ENCODE measurements at places on chromosomes 13 and 19. TPM values are rescaled to one million over a fixed set of nuclear protein-coding genes. Genes with fewer than 3 reads are reported as not detected.
A peak's percentile ranks its signal among the peaks of the same experiment; 100 is the strongest.

The PCSK4 gene
- total RNA-seq: 0.58 TPM

The ZNF850 gene
- 28.6 TPM for total RNA-seq

The POSTN gene
- total RNA-seq: not detected

The SIGLEC5 gene
- not detected for total RNA-seq

The FCAR gene
- not detected for total RNA-seq

The NLRP5 gene
- not detected for total RNA-seq

DNA sequence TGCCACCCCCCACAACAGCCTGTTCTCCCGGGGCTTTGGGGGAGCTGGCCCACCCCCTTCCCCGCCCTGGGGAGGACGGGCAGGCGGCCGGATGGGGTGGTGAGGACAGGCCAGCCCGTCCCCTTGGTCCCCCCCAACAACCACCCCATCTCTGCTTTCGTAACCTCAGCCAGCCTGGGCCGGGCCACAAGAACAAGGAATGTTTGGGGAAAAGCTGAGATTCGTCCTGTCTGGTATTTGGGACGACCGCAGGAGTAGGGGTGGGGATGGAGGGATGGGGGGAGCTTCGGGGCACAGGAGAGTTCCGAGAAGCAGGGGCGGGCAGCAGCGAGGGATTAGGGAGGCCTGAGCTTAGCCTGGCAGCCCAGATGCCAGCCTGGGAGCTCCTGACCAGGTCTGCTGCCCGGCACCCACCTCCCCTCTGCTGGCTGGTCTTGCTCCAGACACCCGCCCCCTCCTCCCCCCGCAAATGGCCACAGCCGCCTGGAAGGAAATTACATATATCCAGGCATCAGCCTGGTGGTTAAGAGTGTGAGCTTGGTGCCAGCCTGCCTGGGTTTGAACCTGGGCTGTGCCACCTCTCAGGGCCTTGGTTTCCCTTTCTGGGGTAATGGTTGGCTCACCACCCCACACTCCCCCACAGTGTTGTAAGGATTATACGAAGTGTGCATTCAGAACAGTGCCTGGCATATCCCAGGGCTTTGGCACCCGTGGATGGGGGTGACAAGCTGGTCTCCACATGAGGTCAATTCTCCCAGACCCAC, at the start of gene PODNL1:
Gene PODNL1 (minus strand): TSS at position 117 of the 764 bp plus-strand sequence. CDS start 236 bp downstream, outside the sequence.
- peak within 1 kb of the TSS; percentile 31 for H3K4me3 ChIP-seq
- no peaks in the 10 kb centered on the region for H3K36me3 ChIP-seq
- H3K4me1 ChIP-seq: no peaks in the 10 kb centered on the region

DNA sequence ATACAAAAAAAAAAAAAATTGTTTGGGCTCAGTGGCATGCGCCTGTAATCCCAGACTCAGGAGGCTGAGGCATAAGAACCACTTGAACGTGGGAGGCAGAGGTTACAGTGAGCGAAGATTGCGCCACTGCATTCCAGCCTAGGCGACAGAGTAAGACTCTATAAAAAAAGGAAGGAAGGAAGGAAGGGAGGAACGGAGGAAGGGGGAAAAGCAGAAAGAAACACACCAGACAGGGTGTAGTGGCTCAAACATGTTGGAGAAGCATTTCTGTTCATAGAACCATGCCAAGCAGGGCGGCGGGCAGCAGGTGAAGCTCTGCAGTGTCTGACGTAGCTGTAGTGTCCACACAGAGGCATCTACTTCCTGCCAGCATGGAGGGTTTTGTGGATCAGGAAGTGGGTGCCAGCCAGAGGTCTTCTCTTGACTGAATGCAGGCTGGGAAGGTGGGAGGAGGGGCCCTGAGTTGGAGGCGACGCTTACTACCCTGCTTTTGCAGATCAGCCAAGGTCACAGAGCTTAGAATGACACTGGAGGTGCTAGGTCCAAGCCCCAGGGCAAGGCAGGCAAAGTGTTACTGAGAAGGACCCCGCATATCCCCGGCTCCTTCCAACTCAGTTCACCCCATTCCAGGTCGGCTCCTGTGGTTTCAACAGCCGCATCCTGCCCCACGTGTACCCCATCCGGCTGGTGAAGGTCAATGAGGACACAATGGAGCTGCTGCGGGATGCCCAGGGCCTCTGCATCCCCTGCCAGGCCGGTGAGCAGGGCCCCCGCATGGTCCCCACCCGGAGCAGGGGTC, 11.6 kb upstream of the PGLS start:
- no peak overlapping the region for H3K4me3 ChIP-seq
- H3K4me1 ChIP-seq: peaks cover 9% of the 10 kb centered on the region
- H3K27me3 ChIP-seq: no peaks in the 10 kb centered on the region

- peak overlapping the region; percentile 11 for H3K4me3 ChIP-seq
- H3K4me1 ChIP-seq: peaks cover 59% of the 10 kb centered on the region
- H3K27me3 ChIP-seq: no peaks in the 10 kb centered on the region
- H3K27ac ChIP-seq: peak overlapping the region; percentile 95
Observed at GRCh38 chr13:35781036-35782000, 304.8 kb upstream of the MAB21L1 start.

GRCh38 chr19:33275933-33276619, 26.3 kb downstream of the CEBPA start:
- H3K4me1 ChIP-seq: peaks cover 34% of the 10 kb centered on the region
- H3K4me3 ChIP-seq: no peak overlapping the region
- no peak overlapping the region for H3K27ac ChIP-seq
- no peaks in the 10 kb centered on the region for H3K27me3 ChIP-seq
- no peaks in the 10 kb centered on the region for H3K36me3 ChIP-seq
- no peak for DNase-seq

DNA sequence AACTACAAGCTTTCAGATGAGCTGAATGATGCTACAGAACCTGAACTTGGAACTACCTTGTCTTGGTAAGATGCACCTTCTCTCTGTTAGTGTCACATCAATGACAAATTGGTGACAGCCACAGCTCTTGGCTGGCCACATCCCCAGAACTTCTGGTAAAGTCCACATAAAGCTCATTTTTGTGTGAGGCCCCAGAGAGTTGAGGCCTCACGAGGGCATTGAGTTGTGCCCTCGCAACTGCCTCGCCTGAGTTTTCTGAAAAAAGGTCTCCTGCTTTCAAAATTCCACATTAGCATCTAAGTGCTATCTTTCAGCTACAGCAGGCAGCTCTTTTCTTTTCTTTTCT, 42.6 kb downstream of the MRPL57 start:
- no peaks in the 10 kb centered on the region for H3K27me3 ChIP-seq
- no peak for DNase-seq
- H3K4me1 ChIP-seq: no peaks in the 10 kb centered on the region
- no peak overlapping the region for H3K27ac ChIP-seq

DNA sequence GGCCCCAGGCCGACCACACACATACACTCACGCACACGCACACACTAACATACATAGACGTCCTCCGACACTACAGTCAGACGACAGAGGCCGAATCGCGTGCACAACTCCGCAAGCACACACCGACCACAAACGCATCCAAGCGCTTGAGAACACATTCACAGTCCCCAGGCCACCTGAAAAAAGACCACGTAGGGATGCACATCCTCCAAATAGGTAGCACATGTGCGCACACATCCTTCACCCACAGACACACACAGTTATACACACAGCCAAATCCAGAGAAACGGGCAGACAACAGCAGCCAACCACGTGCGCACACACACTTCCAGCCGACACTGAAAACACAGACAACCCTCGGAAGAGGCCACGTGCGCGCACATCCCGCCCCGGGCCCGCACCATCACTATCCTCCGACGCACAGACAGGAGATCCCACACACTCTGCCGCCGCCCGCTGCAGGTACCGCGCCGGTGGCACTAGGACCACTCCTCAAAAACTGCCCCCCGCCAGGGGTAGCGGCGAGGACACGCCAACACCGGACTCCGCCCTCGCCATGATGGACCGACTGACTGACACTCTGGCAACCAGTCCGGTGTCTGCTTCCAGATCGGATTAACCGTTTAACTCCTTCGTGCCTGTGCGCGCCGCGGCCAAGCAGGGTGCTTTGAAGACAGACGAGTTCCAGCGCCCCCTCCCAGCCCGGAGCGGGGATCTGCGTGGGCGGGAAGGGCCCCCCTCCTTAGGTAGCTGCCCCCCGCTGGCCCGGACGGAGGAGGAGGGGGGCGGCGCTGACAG, 493 bp upstream of the PDE4A start:
- H3K27me3 ChIP-seq: no peaks in the 10 kb centered on the region
- H3K4me1 ChIP-seq: peaks cover 17% of the 10 kb centered on the region
- H3K27ac ChIP-seq: peak overlapping the region; percentile 1
- DNase-seq: peak; percentile 94
- peak overlapping the region; percentile 64 for H3K4me3 ChIP-seq

GRCh38 chr13:31631071-31631470, 108.3 kb upstream of the RXFP2 start:
- no peaks in the 10 kb centered on the region for H3K4me1 ChIP-seq
- H3K27me3 ChIP-seq: no peaks in the 10 kb centered on the region
- H3K4me3 ChIP-seq: no peak overlapping the region
- no peak overlapping the region for H3K27ac ChIP-seq
- no peaks in the 10 kb centered on the region for H3K36me3 ChIP-seq
- no peak for DNase-seq

- no peak overlapping the region for H3K27ac ChIP-seq
- no peaks in the 10 kb centered on the region for H3K27me3 ChIP-seq
- no peak overlapping the region for H3K4me3 ChIP-seq
- no peak for DNase-seq
- H3K36me3 ChIP-seq: peaks cover 4% of the 10 kb centered on the region
Observed at GRCh38 chr19:14160017-14160703, 23.8 kb upstream of the ASF1B start.

GRCh38 chr13:75906315-75906714, 270.2 kb downstream of the LMO7 start:
- no peaks in the 10 kb centered on the region for H3K4me1 ChIP-seq
- no peaks in the 10 kb centered on the region for H3K36me3 ChIP-seq
- DNase-seq: no peak

GRCh38 chr13:74128156-74128767, 5.9 kb downstream of the KLF12 start:
- no peaks in the 10 kb centered on the region for H3K27me3 ChIP-seq
- peaks cover 13% of the 10 kb centered on the region for H3K4me1 ChIP-seq
- H3K36me3 ChIP-seq: no peaks in the 10 kb centered on the region
- no peak for DNase-seq
- H3K4me3 ChIP-seq: no peak overlapping the region

DNA sequence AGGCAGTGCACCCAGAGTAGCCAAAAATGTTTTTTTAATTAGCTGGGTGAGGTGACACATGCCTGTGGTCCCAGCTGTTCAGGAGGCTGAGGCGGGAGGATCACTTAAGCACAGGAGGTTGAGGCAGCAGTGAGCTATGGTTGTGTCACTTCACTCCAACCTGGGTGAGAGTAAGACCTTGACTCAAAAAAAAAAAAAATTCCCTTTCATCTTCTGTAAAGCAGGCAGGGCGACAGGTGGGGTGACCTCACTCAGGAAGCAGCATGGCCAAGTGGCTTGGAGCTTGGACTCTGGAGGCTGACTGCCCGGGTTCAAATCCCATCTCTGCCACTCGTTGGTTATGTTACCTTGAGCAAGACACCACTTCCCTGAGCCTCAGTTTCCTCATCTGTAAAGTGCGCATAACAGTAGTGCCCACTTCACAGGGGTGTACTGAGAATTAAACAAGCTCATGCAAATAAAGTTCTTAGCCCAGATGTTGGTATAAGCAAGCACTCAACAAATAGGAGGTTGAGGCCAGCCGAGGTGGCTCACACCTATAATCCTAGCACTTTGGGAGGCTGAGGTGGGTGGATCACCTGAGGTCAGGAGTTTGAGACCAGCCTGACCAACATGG, 48.3 kb downstream of the MAP4K1 start:
- no peaks in the 10 kb centered on the region for H3K27me3 ChIP-seq
- H3K4me3 ChIP-seq: no peak overlapping the region
- H3K36me3 ChIP-seq: peaks cover 12% of the 10 kb centered on the region
- H3K27ac ChIP-seq: no peak overlapping the region
- DNase-seq: no peak

DNA sequence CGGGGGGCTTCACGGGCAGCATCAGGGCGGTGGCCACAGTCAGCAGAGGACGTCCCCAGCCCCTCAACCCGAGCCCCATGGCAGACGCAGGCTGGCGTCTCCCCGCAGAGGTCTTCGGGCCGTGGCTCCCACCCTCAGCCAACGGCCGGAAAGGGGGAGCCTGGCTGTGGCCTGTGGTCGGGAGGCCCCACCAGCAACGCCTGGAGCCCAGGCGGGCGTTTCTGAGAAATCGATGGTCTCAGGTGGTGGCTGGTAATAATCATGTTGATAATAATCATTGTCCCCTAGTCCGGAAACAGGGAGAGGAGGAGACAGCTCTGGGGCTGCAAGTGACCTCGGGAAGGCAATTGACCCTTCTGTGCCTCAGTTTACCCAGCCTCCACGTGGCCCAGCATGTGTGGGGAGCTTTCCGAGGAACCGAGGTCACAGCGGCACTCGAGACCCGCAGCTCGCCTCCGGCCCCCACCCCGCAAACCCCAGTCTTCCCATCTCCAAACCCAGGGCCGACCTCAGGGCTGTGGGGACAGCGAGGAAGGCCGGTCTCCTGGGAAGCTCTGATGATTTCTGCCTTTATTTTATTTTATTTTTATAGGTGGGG, at the start of gene PRSS57:
Gene PRSS57 (minus strand): TSS at position 101 of the 598 bp plus-strand sequence. CDS start 22 bp downstream, at position 79.
- H3K27me3 ChIP-seq: 0 out of 2 replicates have a peak, but pooled peaks cover 3% of the 10 kb centered on the region
- H3K4me3 ChIP-seq: no peak within 1 kb of the TSS
- DNase-seq: no peak
- no peaks in the 10 kb centered on the region for H3K4me1 ChIP-seq

GRCh38 chr13:52848455-52849195, at the start of gene PCDH8:
Gene PCDH8 (minus strand): TSS chr13:52848640. CDS start chr13:52848436, 204 bp downstream.
- H3K27ac ChIP-seq: peak within 1 kb of the TSS; percentile 38
- peak within 1 kb of the TSS; percentile 47 for H3K4me3 ChIP-seq
- H3K27me3 ChIP-seq: no peaks in the 10 kb centered on the region
- H3K36me3 ChIP-seq: no peaks in the 10 kb centered on the region
- DNase-seq: peak; percentile 81

DNA sequence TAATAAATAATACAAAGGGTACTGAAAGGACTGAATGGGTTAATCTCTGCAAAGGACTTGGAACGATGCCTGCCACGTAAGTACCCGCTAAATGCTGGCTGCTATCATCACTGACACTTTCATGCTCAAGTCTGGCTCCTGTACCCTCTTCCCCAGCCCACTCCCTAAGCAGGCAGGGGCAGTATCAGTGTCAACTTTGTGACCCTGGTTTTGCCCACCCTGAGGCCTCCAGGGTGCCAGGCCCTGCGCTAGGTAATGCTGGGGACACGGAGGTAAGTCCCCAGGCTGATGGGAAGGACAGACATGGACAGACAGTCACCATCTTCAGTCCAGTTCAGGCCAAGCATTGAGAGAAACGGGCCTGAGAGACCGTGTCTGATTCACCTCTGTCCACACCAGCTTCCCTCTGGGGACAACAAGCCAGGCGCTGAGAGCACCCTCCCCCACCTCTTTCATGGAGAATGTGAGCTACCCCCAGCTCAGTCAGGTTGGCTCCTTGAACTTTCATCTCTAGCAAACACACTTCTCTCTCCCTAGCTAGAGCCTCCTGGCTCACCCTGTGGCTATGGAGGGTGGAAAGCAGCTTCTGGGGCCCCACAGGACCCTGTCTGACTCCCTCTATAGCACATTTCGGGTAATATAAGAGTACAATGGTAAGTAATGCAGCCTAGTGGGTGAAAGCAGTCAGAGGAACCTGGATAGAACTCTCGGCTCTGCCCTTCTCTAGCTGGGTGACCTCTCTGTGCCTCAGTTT, 800 bp downstream of the ETFB start:
- peaks cover 7% of the 10 kb centered on the region for H3K4me1 ChIP-seq
- H3K4me3 ChIP-seq: peak overlapping the region; percentile 68
- H3K36me3 ChIP-seq: no peaks in the 10 kb centered on the region
